ENCODE measurements at places on chromosomes 12 and 14.

DNA sequence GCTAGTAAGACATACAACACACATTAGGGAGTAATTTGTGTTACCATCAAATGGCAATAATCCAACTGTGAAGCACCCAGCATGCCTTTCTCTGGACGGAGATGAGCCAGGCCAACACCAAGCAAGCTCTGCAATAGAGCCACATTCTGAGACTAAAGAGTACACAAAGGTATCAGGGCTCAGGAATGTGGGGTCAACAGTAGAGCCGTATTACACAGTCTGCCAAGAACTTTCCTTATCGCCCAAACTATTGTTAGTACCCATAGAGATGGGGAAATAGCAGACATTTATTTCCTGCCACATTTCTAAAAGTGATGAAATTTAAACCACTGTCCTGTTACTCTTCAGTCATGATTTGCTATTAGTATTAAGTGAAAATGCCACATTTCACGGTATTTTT is 113.7 kb downstream of the BMP4 start:
- no peak for DNase-seq

DNA sequence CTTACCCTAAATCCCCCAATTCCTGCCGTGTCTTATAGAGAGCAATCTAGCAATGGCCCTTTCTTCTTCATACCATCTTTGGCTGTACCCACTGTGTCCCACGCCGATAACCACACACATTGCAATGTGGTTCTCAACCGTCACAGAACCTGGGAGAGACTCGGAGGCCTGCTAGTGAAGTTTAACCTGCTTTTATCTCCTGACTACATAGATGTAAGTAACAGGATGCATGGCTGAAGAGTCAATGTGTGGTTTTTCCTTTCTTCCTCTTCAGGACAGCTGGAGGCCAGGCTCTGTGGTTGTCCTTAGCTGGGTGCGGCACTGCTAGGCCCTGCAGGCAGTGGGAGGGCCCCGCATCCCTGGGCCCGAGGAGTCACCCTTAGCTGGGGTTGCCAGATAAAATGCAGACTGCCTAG is 51.3 kb downstream of the ZNF664 start:
- no peak for DNase-seq

DNA sequence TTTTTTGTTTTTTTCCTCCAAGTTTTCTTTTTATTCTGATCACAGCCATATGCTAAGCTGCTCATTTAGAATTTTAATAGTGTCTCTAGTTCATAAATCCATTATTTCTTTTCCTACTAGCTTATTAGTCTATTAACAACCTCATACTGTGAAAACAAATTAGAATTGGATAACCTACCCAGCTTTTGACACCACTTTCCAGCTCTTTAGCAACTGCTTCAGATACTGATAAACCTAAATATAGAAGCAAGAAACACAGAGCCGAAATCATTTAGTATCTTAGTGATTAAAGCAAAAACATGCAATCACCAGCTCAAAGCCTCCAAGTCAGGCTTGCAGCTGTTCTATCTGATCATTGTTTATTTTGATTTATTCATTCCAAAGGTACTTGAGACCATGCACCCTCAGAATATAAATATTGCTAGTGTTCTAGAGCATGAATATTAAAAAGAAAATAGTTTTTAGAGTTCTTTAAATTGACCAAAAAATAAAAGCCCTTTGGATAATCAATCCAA is 121.5 kb downstream of the STXBP6 start:
- DNase-seq = no peak

DNA sequence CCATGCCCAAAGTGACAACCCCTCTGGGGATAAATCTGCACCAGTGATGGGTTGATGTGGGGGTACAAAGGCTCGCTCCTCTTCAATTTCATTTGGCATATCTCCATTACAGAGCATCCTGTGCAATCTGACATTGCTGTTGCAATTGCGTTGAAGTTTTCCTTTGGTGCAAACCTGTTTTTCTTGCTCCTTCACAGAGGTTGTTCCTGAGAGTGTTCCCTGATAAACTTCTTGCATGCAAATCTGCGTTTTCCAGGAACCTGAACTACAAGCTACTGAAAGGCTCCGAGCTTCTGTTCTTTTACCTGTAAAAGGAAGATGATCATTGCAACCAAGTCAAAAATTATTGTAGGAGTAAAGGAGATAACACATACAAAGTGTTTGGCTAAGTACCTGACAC is 26.1 kb downstream of the SERPINA11 start:
- no peak for DNase-seq

DNA sequence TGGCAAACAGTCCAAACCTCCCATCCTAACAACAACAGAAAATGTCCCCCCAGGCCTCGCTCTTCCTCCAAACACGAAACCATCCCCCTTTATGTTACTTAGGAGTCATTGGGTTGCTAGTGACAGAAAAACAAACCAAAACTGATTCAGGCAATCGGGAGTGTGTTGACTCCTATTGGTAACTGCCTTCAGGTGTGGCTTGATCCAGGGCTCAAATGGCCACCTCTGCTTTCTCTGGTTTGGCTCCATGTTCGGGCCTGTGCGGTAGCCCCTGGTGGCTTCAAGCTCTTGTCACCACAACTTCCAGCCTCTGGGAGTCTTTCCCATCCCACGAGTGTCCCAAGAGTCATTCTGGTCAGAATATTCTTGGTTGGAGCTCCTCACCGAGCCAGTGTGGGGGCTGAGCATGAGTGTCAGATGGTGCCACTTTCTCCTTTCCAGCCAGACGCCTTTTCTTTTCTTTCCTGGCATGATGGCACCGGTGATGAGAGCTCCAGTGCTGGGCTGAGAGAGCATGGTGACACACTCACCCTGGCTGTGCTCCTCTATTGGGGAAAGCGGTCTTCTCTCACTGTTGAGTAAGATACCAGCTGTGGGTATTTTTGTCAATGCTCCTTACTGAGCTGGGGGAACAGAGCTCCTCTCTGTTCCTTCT is 38.6 kb downstream of the NOC4L start:
- no peak for DNase-seq

GRCh38 chr14:69626132-69626500 is 14.7 kb downstream of the SUSD6 start:
- DNase-seq = no peak

GRCh38 chr14:101561145-101561896 is at the start of gene DIO3:
TSS of gene DIO3 (plus strand) at chr14:101561495.
- DNase-seq = no peak

DNA sequence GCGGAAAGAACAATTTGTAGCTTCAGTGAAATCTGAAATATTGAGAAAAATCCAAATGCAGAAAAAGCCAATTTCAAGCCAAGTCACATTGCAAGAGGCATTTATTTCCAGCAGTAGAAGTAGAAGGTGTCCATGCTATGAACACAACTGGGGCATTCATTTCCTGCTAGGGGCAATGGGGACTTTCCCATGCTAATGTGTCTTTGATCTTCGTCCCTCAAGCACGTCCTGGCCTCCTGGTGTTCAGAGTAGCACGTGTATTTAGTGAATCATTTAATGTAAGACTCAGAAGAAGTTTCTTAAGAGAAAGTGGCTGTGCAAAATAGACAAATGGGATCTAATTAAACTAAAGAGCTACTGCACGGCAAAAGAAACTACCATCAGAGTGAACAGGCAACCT is 267.9 kb downstream of the TMEM132C start:
- no peak for DNase-seq

- DNase-seq = no peak
Observed at GRCh38 chr12:122651520-122652224, 51.5 kb downstream of the HCAR2 start.

- DNase-seq = no peak
Observed at GRCh38 chr14:99574099-99574880, 29.7 kb downstream of the CCDC85C start.

- DNase-seq = no peak
Observed at GRCh38 chr12:27000961-27001360, 13.2 kb downstream of the TM7SF3 start.

DNA sequence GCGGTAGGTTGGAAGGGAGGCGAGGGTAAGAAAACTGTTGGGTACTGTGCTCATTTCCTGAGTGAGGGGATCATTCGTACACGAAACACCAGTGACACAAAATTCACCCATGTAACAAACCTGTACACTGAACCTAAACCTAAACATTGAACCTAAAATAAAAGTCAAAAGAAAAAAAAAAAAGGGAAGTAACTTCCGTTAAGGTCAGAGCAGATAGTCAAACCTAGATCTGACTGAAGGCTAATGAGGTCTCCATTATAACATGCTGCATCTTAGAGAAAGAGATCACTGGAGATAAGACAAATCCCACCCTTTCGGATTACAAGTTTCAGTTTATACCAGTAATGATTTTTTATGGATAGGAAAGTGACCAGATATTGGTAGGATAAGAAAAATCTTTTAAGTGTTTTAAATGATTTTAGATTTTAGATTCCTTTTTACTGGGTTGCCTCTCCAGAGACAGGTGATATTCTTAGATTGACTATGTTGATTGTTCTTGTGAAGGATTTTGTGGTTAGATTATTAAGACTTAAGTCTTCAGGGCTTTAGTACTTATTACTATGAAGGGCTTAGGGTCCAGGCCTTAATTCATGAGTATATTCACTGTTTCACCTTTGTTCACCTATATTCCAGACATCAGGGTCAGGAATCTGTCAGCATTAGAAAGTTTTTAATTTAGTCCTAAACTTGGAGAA is 11.2 kb upstream of the NCKAP1L start:
- DNase-seq = no peak

DNA sequence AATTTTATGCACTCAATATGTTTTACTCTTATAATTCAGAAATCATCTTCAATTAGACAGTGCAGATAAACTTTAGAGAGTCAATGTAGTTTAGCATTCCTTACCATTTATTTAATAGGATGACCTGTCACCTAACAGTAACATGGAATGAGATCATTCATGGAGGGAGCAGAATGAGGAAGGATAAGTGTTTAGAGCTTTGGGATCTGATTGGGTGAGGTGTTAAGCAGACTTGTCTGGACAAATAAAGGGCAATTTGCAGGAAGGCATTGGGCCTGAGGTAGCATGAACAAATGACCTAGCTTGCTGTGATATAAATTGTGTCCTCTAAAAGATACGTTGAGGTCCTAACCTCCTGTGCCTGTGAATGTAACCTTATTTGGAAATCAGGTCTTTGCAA is 187.4 kb downstream of the C12orf42 start:
- no peak for DNase-seq

DNA sequence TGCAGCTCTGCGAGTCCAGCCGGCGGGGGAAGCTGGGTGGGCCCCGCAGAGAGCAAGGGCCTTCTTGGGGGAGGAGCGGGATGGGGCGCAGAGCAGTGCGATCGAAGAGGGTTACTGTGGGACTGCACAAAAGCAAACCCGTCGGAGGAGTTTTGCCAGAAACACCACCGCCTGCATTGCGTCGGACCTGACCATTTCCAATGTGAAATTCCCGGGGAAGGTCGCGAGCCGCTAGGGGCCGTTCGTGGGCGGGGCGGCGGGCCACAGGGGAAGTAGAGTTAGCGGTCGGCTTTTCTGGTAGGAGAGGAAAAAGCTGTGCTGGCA is 333 bp upstream of the KCNA1 start:
- DNase-seq = no peak

DNA sequence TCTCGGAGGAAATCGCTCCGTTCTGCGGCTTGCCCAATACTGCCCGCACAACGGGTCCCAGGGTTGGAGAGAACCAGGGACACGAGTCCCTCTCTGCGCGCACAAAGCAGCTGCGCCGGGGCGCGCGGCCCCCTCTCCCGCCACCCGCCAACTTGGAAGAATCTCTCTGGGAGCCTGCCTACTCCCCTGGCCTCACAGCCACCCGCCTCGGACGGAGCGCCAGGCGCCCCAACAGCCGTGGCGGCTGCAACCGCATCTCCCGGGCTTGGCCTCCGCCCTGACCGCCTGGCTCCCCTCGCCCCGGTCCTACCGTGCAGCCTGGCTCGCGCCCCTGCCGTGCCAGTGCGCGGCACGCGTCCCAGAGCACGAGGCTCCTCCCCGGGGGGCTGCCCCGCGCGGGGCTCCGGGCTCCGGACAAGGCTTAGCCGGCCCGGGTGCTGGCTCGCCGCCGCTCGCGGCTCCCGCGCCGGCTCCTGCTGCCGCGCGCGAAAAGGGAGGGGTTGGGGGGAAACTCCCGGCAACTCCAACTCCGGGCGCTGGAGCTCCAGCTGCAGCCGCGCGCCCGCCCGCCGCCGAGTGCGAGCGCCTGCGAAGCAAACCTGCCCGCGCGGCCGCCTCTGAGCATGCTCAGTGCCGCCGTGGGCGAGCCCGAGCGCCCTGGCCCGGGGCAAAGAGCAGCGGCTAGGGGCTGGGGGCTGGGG is at the start of gene STXBP6:
Gene STXBP6, minus strand, starts transcription at position 580 of the 701 bp plus-strand sequence. CDS start 75,329 bp downstream, outside the sequence.
- DNase-seq = no peak

DNA sequence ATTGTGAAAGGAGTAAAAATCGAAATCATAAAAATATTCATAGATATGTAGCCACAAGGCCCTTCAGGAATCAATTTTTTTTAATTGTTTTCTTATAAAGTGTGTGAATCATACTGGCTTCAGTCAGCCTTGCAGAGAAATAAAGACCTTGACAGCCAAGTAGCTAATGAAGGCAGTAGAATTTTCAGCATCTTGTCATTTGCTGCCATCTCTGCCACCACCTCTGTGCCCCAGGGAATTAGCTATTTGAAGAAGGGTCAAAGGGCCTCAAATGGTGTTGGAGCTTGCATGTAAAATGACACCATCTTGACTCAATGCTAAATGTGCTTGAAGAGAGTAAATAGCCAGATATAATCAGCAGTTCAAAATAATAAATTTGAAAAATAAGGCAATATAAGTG is 359.4 kb upstream of the DCN start:
- DNase-seq = no peak

DNA sequence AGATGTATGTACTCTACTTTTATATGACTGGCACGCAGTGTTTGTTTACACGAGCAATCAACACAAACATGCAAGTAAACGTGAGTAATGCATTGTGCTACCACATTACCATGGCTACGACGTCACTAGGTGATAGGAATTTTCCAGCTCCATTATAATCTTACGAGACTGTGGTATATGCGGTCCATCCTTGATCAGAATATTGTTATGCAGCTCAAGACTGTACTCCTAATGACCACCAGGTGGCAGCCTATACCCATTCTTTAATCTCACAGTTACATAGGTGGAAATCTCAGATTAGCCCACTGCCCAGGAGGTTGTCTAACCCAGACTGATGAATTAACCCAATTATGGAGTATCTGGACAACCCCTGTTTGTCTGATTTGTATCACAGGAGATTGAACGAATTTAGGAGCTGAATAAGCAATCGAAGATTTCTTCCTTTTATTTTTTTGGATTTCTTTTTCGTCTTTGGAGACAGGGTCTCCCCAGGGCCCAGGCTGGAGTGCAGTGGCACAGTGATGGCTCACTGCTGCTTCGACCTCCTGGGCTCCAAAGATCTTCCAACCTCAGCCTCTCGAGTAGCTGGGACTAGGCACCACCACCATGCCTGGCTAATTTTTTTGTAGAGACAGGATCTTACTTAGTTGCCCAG is 8.7 kb upstream of the TESPA1 start:
- peak; percentile 38 for DNase-seq

DNA sequence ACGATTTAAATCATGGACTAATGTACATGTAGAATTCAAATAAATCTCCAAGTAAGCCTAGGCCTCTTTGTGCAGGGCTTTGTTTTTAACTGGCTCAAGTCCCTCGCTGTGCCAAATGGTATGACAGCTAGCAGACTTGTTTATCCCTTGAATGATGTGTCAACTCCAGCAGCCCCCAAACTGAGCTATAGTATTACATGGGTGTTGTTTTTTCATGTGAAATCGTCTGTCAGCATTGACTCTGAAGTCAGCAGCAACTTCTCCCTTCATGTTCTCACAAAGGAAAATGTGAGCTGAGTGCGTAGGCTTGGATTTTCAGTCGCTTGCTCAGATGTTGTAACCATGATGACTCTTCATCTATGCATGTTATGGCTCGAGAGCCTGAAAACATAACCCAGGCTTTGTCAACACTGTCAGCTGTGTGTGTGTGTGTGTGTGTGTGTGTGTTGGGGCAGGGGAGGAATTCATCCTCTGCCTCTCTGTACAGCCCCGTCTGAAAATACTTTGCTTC is 73.3 kb downstream of the PTHLH start:
- no peak for DNase-seq

GRCh38 chr12:23694920-23695319 is 254.6 kb downstream of the SOX5 start:
- no peak for DNase-seq
